NCI-H446 treated with DMSO at 0.1 percent for 48 hours (cell line): ENCODE measurements at places on chromosomes 6 and 20.
A peak's percentile ranks its signal among the peaks of the same experiment; 100 is the strongest.

DNA sequence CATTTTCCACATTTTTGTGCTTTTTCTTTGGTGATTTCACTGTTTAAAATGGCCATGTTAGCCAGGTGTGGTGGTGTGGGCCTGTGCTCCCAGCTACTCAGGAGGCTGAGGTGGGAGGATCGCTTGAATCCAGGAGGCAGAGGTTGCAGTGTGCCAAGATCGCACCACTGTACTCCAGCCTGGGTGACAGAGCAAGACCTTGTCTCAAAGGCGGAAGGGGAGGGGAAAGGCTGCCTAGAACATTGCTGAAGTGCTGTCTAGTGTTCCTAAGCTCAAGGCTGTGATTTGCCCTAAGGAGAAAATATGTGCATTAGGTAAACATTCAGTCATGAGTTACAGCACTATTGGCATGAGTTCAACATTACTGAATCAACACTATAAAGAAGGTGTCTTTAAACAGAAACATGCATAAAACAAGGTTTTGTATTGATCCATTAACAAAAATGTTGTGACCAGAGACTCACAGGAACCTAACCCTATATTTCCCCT is 14.0 kb downstream of the ZC2HC1B start:
- DNase-seq: no peak

DNA sequence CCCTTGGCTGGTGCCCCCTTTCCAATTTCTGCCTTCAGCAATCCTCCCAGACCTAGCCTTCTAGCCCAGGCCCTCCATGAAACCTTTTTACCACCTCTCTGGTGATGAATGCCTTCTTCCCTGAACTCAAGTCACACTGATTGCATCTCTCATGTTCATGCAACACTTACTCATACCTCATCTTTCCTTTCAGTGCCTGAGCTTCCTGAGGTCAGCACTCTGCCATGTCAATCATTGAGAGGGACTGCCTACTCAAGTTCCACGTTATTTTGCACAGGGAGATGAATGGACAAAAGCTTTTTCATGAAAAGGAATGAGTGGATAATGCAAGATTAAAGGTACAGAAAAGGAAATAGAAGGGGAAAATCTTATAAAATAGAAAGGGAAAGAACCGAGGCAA is 60.1 kb upstream of the PLEKHG1 start:
- DNase-seq: no peak

GRCh38 chr6:167826896-167827582 is at the start of gene AFDN:
Gene AFDN, plus strand, starts transcription at chr6:167826911. Its CDS starts 222 bp downstream, at chr6:167827133.
- DNase-seq: no peak

DNA sequence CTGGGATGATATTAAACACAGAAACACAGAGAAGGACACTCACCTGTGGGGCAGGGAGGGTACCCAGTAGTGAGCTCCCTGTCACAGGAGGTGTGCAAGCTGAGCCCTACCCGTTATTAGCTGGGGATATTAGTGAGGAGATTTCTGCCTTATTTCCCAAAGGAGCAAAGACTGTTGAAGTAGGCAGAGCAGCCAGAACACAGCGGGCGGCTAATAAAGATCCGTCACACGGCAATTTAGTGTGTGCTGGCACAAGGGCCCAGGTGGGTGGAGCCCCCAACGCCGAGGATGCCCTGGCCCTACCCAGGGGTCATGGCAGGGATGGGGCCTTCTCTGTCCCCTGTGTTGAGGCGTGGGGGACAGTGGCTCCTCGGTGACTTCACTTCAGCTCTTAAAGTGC is 8.3 kb downstream of the VSTM2L start:
- no peak for DNase-seq

- peak; percentile 29 for DNase-seq
Observed at GRCh38 chr20:37901654-37902503, 1.0 kb upstream of the VSTM2L start.

DNA sequence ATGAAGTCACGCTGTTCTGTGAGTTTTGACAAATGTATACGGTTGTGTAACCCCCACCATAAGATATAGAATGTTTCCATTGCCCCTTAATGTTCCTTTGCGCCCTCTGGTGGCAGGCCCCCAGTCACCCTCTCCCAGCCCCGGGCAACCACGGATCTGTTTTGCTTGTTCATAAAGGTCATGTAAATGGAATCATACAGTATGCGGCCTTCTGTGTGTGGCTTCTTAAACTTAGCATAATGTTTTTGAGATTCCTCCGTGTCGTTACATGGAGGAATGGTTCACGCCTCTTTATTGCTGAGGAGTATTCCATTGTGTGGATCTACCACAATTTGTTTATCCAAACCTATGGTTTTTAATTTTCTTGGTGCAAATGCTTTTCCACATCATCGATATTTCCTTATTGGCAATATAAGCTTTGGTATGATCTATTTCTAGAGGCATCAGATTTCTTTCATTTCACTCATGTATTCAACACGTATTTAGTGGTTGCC is 28.4 kb downstream of the LYRM2 start:
- DNase-seq: no peak

- no peak for DNase-seq
Observed at GRCh38 chr6:5981126-5982026, 25.3 kb downstream of the NRN1 start.

DNA sequence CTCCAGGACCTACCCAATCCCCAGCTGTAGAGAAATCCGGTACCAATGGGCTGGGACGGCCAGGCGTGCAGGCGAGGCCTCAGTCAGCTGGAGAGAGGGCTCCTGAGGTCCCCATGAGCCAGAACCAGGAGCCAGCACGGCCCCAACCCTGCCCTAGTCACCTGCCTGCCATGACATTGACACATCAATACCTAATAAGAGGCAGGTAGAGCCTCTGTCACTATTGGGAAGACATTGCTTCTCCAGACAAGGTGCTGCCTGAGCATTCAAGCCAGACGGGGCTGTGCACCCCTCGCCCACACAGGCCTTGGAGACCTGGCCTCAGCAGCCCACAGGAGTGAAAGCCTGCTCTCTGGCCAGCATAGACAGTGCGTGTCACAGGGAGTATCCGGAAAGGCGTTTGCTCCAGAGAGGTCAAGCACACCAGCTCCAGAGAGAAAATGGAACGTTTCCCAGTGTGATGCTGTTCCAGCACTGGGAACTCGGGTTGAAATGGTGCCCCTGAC is 3.5 kb downstream of the DLL1 start:
- no peak for DNase-seq

- DNase-seq: no peak
Observed at GRCh38 chr6:3195695-3196497, 31.6 kb downstream of the TUBB2B start.

DNA sequence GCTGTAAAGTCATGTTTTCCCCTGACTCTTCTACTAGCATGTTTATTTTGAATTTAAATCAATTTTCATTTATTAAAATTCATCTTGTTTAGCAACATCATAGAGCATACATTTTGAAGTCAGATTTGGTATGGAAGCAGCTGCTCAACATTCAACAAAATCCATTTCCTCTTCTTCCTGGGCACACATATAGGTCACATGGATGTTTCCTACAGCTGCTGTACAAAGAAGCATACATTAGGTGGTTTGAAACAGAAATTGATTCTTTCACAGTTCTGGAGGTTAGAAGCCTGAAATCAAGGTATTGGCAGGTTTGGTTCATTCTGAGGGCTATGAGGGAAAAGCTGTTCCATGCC is 495.2 kb downstream of the RFPL4B start:
- DNase-seq: no peak

- DNase-seq: no peak
Observed at GRCh38 chr6:25473447-25473846, 178.6 kb upstream of the SCGN start.

DNA sequence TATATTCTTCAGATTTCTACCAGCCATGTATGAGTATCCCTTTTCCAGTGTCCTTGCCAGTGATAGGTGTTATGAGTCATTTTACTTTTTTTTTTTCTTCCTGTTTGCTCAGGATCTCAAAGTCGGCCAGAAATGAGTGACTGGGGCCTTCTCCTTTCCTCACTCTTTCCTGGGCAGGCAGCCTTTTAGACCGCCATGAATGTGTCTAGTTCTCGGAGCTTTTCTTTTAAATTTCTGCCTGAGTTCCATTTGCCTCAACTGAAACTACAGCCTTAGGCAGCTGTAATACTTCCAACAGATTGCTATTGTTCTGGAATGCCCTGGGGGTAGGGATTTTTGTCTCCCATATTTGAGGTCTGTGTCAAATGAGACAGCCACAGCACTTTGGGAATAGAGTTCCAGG is 83.7 kb downstream of the STXBP5 start:
- DNase-seq: no peak

- no peak for DNase-seq
Observed at GRCh38 chr6:116205281-116205680, 48.6 kb downstream of the TSPYL4 start.

GRCh38 chr20:38072898-38073297 is 39.4 kb downstream of the RPRD1B start:
- DNase-seq: no peak

DNA sequence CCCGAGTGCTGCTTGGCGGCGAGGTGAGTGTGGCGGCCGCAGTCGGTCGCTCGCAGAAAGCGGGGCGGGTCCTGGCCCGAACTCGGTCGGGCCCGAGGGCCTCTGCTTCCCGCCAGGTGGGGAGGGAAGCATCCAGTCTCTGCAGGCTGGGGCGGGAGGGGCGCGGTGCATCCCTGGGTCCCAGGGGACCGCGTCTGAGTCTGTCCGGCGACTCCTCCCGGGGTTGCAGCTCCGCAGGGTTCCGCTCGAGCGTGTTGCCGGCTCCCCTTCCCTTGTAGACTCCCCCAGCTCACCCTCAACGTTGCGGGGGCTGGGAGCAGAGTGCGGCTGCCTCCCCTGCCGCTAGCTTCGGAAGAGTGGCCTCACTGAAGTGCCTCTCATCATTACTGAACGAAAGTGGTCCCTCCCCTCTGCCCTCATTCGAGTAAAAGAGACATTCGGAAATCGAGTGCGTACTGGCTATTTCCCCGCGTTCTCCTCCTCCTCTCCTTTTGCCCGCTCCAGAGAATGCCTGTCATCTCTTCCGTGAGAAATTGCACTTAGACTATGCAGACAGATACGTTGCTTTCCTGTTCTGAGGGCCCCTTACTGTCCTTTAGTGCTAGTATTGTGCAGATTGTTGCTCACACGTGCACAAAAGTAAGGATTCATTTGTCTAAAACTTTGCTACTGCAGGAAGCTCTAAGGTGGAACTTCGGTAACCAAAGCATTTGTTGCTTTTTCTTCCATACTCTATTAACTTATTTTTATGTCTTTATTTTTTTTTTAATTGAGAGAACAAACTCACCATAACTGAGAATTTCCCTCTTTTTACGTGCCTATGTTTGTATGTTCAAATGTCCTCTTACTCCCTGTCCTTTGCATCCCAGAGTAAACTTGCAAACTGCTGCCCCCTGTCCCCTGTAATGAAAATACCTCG is 751 bp downstream of the MAP3K4 start:
- peak; percentile 56 for DNase-seq

GRCh38 chr6:81938014-81938856 is 185.8 kb upstream of the TENT5A start:
- no peak for DNase-seq

GRCh38 chr6:104031346-104031745 is 828.4 kb downstream of the HACE1 start:
- DNase-seq: no peak

- no peak for DNase-seq
Observed at GRCh38 chr6:122511193-122511924, 39.8 kb upstream of the SERINC1 start.

GRCh38 chr20:34571753-34572152 is 13.2 kb downstream of the MAP1LC3A start:
- no peak for DNase-seq

- DNase-seq: no peak
Observed at GRCh38 chr6:156848123-156848522, 70.9 kb downstream of the ARID1B start.

- no peak for DNase-seq
Observed at GRCh38 chr6:72758901-72759300, 137.0 kb downstream of the KCNQ5 start.

GRCh38 chr6:100259865-100260264 is 204.9 kb downstream of the SIM1 start:
- no peak for DNase-seq

GRCh38 chr6:55963301-55963700 is 87.9 kb upstream of the BMP5 start:
- DNase-seq: peak; percentile 54

DNA sequence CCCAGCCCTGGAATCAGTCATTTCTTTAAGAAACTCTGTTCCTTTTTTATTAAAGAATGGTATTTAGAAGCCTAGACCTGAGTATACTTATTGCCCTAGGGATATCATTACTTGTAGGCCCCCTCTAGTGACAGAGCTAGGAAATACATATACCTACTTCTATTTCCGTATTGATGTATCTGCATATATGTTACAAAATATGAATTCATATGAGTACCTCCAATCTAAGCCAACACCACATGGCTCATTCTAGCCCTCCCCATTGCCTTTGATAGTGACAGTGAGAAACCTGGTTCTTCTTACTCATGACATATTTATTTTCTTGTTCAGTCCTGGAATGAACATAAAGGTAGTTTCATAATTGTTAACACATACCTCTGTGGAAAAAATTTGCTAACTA is 137.2 kb downstream of the FARS2 start:
- peak; percentile 27 for DNase-seq

- no peak for DNase-seq
Observed at GRCh38 chr20:24102749-24103333, 114.3 kb upstream of the GGTLC1 start.

DNA sequence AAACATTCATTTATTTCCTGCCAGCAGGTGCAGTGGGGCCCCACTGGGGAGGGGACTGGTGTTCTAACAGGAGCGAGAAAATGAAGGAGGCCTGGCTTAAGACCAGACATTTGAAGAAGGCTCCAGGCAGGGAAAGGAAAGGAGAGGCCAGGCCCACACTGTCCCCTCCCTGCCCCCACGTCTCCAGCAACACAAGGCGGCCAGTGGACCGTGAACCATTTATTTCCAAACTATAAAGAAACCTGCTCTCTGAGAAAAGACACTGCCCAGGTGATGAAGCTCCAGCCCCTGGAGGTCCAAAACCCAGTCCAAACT is 41.4 kb upstream of the CDH22 start:
- no peak for DNase-seq

DNA sequence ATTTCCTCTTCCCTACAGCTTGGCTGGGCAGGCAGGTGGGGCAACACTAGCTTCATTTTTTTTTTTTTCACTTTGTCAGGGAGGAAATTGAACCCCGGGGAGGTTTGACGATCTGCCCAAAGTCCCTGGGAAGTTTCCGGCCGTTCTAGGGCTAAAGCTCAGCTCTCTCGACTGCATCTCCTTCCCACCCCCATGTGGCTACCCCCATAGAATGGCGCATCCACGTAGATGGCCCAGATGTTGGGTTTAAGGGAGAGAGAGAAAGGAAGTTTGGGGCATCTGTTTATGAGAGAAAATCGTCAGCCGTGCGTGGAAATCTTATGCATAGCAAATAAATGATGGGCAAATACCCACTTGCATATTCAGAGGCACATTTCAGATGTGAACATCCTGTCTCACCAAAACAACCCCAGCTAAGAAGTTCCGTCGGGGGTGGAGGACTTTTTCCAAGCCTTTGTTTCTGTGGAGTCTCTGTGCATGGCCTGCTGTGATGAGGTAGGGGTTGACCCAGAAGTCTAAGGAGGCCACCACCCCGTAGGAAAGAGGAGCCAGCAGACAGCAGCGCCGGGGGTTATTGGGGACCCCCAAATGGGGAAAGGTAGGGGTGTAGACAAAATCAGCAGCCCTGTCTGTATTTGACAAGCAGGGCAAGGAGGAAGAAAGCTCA is 40.5 kb upstream of the ZNF831 start:
- DNase-seq: no peak
